Fibroblast of the aortic adventitia (primary cell): ENCODE measurements at places on chromosomes 12 and 14.

DNA sequence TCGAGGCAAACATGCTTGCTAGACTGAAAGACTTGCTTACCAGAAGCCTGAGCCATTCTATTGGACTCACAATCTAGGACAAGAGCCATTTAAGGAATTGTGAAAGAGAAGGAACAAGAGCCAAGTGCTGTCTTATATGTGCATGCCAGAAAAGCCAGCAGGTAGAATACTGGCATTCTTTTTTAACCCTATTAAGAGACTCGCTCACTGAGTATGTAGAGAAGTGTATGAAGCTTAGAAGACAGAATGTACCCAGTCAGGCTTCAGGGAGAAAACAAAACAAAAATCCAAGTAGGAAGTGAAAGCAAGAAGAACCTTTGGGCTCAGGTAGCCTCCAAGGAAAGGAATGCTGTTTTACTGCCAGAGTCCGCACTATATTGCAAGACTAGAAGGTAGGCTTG, 65.9 kb downstream of the DCAF5 start:
- DNase-seq: peak; percentile 65

DNA sequence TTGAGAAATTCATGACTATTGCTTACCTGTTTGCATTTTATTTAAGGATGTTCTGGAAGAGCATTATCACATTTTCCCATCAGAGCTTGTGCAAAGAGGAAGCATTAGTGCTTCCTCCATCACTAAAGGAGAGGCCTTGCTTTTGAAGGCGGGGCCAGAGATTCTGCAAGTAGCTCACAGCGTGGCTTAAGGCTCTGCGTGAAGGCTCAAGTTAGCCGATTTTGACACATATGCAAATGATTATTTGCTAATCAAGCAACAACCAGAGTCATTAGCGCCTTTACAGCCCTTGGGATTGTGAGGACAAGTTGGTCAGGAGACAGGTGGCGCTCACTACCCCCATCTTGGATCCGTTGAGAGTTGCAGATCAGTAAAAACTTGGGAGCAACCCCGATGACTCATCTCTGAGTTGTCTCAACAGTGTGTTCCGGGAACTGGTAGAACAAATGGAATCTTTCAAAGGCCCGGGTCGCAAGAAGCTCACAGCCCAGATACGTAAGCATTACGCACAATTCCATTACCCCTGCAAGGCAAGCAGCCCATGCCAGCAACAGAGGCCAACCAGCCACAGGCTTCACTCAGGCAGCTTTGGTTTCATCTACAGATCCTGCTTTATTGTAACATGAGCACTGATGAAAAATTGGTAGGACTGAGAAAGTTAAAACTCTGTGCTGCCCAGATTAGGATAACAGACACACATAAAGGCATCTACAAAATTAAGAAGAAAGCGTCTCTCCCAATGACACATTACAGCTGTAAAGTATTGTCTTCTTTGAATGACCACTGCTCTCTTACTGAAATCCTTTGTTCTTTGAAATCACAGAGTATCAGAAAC, 34.9 kb upstream of the SPTSSA start:
- peak; percentile 100 for DNase-seq

DNA sequence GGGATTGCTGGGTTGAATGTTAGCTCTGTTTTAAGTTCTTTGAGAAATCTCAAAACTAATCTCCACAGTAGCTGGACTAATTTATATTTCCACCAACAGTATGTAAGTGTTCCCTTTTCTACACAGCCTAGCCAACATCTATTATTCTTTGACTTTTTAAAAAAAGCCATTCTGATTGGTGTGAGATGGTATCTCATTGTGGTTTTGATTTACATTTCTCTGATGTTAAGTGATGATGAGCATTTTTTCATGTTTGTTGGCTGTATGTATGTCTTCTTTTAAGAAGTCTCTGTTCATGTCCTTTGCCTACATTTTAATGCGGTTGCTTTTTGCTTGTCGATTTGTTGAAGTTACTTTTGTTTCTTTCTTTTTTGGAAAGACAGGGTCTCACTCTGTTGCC, 301.1 kb upstream of the OR4E1 start:
- no peak for DNase-seq

DNA sequence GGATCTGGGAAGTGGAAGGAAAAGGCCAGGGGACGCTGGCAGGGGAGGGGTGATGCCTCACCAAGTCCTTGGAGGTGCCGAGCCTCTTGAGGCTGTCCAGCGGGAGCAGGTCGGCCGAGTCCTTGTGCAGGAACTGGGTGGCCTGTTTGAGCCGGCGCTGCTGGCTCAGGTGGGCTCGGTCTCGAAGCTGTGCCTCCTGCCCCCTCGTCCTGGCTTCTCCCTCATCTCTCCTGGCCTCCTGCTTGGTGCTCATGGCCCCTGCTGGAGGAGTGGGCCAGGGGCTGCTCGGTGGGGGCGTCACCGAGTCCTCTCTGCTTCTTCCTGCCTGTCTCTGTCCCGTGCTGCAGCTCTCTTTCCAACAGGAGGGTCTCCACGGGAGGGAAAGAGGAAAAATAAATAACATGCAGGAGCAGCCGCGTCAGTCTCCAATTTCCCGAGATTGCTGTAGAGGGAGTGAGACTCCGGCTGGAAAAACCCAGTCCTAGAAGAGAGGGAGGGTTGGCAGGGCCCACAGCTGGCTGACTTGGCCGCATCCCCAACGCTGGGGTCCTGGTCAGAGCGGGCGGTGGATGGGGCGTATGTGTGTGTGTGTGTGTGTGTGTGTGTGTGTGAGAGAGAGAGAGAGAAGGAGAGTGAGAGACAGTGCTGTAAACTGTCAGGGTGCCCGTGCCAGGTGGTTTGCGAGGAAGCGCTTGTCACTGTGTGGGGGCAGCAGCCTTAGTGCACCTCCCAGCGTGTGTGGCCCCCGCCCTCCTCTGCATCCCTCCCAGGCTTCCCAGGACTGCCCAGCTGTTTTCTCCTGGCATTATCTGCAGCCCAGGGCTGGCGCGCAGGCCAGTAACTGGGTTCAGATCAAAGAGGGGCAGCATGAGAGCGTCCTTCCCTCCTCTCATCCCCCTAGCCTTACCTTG, at the start of gene NRIP2:
NRIP2 (minus strand) TSS at position 455 of the 911 bp plus-strand sequence; CDS start at position 403, 52 bp downstream.
- peak; percentile 65 for DNase-seq

DNA sequence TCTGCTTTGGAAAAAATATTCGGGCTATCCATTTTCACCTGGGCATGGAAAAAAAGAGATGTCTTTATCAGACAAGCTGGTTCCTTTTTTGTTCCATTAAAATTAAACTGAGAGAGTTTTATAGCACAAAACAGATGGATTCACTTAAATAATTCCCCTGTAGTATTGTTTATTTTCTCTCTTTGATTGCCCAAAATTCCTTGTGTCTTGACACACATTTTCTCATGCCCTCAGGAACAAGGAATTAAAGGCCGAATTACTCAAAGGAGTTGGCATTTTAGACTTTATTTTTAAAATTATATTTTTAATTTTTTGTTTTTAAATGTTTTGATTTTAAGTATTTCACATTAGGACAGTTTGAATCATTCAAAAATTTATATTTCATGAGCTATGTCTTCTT, 69.6 kb upstream of the SLCO1C1 start:
- DNase-seq: no peak

- peak; percentile 26 for DNase-seq
These were observed 153.7 kb upstream of the IGF1 start for GRCh38 chr12:102633981-102634605.

- peak; percentile 26 for DNase-seq
These were observed 6.7 kb upstream of the PRPF40B start for GRCh38 chr12:49616533-49617219.

DNA sequence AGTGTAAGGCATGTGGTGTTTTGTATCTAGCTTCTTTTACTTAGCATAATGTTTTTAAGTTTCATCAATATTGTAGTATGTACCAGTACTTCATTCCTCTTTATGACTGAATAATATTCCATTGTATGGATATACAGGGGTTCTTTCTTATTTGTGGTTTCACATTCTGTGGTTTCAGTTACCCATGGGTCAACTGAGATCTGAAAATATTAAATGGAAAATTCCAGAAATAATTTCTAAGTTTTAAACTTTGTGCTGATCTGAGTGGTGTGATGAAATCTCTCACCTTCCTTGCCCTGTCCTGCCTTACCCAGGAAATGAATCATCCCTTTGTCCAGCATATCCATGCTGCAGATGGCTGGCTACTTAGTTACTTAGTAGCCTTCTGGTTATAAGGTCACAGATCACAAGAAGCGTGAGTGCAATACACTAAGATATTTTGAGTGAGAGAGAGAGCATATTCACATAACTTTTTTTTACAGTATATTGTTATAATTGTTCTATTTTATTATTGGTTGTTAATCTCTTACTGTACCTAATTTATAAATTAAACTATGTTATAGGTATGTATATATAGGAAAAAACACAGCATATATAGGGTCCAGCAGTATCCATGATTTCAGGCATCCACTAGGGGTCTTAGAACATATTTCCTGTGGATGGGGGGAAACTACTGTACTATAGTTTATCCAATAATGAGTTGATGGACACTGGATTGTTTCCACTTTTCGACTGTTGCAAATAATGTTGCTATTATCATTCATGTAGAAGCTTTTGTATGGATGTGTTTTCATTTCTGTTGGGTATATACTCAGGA, 59.6 kb upstream of the LRTM2 start:
- DNase-seq: peak; percentile 29

- no peak for DNase-seq
These were observed 941.5 kb upstream of the MDGA2 start for GRCh38 chr14:48616931-48617330.

DNA sequence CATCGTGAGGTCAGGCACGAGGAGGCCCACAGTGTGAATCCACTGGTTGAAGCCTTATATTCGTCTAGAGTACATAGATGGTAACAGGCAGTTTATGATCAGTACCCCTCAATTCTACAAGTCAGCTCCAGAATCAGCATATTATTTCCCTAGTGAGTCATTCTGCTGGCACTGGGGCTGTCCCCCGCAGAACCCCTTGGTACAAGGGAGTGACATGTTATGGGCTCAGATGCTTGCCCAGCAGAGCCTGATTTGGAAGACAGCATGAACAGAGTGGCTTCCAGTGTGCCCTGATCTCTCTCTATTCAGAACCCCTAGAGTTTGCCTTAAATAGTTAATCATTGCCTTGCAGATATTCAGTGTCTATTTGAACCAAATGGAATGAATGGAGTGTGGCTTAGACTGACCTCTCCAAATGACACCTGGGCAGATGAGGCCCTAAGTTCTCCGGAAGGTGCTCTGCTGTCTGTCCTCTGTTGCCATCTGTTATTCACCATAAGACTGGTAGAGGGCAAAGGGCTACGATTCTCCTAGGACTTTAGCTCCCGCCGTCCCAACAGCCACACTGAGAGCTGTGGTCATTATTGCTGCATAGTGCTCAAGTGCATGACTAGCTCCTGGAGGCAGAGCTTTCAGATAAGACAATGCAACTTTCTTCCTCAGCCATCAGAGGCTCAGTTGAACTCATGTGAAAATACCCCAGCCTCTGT, 41.1 kb downstream of the CACNA2D4 start:
- DNase-seq: no peak

- DNase-seq: peak; percentile 72
These were observed 13.5 kb downstream of the DHRS7 start for GRCh38 chr14:60151715-60152114.

DNA sequence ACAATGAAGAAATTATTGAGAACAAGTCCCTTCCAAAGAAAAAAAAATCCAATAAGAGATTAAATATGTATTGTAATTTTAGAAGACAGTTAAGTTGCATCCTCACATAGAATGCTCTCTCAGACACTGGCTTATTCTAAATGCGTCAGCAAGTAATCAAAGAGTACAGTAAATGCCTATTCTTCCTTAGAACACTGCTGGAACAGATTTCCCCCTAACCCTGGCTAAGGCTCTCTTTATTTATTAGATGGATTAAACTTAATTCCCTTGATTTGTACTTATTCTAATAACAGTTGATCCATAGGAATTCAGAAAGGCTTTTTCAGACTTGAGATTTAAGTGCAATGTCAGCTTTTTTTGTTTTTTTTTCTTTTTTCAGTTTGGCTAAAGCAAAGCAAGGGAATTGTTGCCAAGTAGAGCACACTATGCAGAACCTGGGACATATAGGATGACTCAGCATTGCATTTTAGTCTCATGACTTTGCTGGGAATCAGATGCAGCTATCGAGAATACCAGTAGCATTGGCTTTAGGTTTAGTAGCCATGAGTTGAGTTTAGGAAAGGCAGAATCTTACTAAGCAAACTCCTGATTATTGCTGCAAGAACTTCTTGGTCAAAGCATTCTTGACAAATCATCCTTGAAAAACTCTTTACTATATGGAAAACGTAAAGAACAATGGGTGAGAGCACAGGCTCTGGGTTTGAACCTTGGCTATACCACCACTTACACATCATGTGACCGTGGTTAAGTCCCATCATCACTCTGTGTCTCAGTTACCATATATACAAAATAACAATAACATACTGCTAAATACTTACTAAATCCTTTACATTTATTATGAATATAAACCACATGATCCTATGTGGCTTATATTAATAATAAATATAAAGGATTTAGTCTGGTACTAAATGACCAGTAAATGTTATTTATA, 26.7 kb downstream of the MED21 start:
- DNase-seq: peak; percentile 77

DNA sequence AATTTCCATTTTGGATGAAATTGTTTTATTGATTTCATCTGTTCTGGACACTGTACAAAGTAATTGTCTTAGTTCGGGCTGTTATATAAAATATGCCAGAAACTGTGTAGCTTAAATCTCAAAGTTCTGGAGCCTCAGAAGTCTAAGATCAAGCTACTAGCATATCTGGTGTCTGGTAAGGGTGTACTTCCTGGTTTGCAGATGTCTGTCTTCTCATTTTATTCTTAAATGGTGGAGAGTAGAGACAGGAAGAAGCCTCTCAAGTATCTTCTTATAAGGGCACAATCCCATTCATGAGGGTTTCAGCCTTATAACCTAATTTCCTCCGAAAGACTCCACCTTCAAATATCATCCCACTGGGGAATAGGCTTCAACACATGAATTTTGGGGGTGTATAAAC, 51.3 kb downstream of the MON2 start:
- no peak for DNase-seq

GRCh38 chr12:124888260-124888659, 24.6 kb upstream of the SCARB1 start:
- peak; percentile 41 for DNase-seq

- DNase-seq: no peak
These were observed 299.5 kb upstream of the RPL10L start for GRCh38 chr14:46951103-46951502.

GRCh38 chr14:52988139-52988538, 37.3 kb upstream of the FERMT2 start:
- no peak for DNase-seq

DNA sequence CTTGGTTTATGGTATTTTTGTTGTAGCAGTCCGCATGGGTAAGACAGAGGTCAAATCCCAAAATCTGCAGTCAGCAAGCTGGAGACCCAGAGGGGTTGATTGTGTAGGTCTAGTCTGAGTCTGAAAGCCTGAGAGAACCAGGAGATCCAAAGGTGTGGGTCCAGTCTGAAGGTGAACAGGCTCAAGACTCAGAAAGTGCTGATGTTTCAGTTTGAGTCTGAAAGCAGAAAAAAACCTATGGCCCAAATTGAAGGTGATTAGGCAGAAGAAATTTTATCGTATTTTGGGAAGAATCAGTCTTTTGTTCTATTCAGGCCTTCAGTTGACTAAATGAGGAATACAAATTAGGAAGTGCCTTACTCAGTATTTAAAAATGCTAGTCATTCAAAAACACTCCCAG, 807.8 kb upstream of the FOXG1 start:
- DNase-seq: no peak
